DMS79 (cell line): ENCODE measurements at places on chromosomes 7 and 10.

DNA sequence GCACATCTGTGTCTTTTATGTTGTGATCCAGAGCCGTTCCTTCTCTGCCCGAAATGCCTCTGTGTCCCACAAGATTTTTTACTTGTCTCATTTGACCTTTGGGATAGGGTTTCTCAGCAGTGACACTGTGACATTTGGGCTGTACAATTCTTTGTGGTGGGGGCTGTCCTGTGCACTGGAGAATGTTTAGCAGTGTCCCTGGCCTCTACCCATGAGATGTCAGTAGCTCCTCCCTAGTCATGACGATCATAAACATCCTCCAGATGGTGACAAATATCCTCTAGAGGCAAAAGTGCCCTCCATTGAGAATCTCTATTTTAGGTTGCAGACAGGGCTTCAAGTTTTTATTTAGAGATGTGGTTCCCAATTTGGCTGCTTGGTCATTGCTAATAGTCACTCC is 91.3 kb downstream of the PPP1R17 start:
- no peak for DNase-seq

DNA sequence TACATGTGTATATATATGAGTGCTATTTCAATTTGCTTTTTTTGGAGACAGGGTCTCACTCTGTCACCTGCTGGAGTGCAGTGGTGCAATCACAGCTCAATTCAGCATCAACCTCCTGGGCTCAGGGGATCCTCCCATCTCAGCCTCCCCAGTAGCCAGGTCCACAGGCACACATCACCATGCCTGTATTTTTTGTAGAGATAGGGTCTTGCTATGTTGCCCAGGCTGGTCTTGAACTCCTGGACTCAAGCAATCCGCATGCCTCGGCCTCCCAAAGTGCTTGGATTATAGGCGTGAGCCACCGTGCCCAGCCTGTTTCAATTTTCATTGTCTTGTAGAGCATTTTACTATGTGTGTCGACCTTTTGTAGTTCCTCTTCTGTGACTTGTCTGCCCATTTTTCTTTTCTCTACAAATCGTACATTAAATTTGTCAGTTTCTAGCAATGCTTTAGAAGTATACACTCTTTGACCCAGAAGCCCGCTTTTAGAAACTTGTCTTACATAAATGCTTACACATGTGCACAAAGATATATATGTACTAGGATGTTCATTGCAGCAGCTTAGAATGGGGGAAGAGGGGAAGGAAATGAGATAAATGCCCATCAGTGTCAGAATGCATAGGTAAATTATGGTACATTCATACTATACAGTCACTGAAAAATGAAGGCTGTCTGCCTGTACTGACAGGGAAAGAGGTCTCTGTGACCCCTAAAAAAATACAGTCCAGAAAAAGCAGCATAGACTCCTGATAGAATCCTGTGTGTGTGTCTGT is 12.2 kb upstream of the RFC2 start:
- DNase-seq, result no peak

DNA sequence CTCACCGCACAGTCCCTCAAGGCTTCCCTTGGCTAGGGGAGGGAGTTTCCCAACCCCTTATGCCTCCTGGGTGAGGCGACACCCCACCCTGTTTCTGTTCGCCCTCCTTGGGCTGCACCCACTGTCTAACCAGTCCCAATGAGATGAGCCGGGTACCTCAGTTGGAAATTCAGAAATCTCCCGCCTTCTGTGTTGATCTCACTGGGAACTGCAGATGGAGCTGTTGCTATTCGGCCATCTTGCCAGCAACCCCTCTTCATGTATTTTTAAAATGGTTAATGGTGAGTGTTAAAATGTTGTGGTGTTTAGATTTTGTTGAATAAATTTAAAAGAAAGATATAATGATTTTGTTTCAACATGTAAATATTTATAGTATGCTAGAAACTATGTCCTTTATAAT is 22.0 kb downstream of the UMAD1 start:
- DNase-seq, result no peak

DNA sequence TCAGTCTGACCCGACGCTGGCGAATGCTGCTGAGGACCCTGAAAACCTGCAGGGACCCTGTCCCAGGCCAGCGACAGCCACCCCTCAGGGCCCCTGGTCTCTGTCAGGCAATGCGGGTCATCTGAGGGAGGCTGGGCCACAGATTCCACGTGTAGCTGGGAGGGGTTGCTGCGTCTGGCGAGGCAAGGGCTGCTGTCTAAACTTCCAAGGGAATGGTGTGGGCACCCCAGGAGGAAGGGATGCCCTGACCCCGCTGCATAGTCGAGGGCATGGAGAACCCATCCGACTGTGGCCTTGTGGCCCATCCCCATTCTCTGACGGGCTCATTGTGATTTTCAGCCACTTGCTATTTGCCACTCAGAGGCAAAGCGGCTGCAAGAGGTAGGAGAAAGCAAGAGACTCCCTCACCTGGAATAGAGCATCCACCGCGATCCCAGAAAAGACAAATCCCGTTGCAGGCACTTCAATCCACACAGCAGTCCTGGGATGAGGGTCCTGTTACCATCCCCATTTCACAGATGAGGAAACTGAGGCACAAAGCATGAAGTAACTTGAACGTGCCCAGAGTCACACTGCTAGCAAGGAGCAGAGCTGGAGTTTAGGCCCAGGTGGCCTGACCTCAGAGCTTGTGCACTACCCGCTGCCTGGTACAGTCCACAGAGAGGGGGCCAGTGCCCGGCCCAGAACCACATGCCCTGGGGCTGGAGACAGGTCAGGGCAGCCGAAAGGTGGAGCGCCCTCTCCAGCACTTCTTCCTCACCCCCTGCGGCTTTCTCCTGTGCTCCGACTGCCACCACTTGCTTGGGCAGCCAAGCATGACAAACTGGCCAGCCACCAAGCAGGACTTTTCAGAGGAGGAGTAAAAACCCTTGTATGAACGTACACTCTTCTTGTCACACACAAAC is 163.8 kb upstream of the KLF14 start:
- DNase-seq, result peak; percentile 48

DNA sequence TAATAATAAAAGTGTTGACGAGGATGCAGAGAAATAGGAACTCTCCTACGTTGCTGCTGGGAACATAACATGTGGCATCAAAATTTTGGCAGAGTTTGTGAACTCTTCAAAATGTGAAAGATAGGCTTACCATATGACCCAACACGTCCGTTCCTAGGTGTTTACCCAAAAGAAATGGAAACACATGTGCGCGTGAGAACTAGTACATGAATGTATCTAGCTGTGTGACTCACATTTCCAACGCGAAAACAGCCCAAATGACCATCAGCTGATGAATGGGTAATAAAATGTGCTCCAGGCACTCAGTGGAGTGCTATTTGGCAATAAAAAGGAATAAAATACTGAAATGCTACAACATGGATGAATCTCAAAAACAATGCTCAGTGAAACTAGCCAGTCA is 10.4 kb upstream of the ELFN1 start:
- DNase-seq, result no peak

GRCh38 chr10:20670579-20670978 is 226.5 kb downstream of the NEBL start:
- DNase-seq, result no peak

DNA sequence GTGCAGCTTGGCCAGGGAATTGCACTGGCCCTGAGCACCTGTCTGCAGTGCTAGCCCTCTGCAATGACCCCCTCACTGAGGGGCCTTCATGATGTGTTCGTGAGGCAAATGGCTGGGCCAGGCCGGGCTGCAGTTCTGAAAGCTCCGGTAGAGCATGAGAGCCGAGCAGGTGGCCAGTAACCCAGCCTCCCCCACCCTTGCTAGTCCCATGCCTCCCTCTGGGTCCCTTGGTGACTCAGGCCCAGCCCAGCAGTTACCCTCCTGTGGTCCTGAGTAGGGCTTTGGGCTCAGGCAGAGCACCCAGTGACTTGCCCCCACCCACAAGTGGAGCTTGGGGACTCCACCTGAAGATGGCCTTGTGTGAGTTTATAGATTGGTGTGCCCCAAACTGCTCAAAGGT is 16.1 kb upstream of the CSGALNACT2 start:
- no peak for DNase-seq

DNA sequence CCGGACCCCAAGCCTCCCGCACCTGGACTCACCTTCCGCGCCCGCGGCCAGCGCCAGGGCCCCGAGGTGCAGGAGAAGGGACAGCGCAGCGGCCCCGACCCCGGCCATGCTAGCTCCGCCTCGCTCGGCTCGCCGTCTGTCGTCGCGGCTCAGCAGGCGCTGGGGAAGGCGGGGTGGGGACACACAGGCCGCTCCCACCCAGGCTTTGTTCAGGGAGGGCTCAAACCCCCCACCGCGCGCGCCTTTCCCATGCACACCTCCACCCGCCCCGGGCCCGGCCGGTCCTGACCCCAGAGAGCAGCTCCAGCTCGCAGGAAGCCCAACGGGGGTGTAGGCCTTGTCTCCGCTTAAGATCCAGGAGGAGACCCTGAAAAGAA is at the start of gene KCP:
TSS of gene KCP (minus strand) at position 141 of the 377 bp plus-strand sequence. CDS start at position 108, 33 bp downstream.
- no peak for DNase-seq

- no peak for DNase-seq
Measured at GRCh38 chr10:14379556-14380280, 49.0 kb upstream of the FRMD4A start.

DNA sequence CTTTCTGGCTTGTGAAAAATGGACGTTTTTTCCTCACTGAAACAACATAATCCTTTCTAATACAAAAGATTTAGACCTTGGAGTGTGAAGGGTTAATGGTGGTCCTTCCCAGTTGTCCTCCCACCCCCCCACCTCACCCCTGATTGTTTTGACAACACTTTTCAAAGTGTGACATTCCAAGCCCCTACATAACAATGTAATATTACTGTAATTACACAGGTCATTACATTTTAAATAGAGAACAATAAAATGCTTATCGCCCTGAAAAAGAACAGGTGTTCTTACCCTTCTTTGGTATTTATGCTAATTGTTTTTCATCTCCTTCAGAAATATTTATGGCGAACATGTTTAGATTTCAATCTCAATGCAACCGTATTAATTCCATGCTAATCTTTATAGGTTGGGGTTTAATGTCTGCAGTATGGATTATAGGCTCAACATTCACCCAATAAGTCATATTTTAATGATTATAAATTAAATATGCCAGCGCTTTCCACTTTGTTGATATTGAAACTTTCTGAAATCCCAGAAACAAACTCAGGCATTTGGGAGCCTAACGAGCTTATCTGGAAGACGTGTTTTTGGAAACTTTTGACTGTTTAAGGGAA is 5.0 kb downstream of the TCF7L2 start:
- no peak for DNase-seq

DNA sequence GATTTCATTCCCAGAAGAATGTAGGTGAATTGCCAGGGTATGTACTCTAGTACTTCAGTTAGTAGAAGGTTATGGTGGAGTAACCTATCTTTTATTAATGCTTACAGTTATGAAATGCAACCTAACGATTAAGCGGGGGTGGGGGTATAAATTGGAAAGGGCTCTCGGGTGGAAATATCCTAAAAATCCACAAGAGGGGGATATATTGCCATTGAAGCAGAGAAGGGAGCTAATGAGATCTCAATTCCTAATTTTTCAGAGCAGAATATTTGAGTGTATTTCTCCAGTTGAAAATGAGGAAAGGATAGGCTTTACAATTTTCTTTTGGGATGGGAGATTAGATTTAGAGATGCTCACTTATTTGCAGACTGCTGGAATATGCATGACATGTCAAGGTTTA is 90.8 kb downstream of the DNAJB9 start:
- no peak for DNase-seq

- no peak for DNase-seq
Measured at GRCh38 chr7:155574556-155575290, 28.4 kb upstream of the CNPY1 start.

GRCh38 chr7:1283337-1283736 is 50.7 kb downstream of the UNCX start:
- DNase-seq, result no peak

DNA sequence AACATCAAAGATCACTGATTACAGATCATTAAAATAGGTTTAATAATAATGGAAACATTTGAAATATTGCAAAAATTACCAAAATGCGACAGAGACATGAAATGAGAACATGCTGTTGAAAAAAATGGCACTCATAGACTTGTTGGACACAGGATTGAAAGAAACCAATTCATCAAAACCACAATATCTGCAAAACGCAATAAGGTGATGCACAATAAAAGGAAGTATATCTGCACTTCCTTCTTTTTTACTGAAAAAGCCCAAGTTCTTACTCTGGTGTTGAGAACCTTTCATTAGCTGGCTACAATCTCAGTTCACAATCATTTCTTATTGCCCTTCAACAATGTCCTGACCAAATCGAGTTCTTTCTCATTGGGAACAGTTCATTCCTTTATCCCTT is 28.7 kb downstream of the TMEM106B start:
- no peak for DNase-seq

GRCh38 chr10:43354330-43354635 is 17.2 kb upstream of the FXYD4 start:
- DNase-seq, result no peak

- DNase-seq, result no peak
Measured at GRCh38 chr7:148335790-148336189, 254.8 kb upstream of the C7orf33 start.
